ENCODE measurements at places on chromosomes 13 and 19.

DNA sequence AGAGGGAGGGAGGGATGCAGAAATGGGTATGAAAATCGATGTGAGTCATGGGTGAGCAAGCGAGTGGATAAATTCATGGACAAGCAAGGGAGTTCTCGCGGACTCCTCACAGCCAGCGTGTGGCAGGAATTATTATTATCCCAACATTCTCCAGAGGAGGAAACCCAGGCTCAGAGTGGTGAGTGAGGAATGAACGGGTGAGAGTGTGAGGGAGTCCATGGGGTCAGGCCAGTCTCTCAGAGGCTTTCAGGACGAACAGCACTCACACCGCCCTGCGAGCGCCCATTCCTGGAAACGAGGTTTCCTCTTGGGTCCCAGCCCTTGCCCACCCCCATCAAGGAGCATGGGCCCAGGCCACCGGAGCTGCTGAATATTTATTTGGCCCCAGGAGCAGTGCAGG lies 6.3 kb upstream of the DNAAF3 start:
- DNase-seq = no peak

GRCh38 chr19:751501-752341 lies 809 bp downstream of the MISP start:
- no peak for DNase-seq

DNA sequence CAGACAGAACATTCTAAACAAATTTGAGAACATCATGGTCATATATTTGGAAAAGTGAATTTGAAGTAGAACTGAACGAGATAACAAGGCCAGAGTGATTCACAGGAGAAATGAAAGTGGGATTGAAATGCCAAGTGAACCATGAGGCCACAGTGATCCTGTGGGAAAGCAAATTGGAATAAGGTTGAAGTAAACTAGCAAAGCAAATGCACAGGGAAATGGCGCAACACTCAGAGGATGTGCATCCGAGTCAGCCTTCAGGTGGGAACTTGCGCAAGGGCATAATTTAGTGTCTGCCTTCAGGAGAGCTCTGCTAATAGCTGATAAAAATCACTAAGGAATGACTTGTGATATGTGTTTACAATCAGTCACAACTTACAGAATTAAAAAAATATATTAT lies 696.6 kb downstream of the LIG4 start:
- DNase-seq = no peak

- DNase-seq = no peak
These were observed 123.1 kb upstream of the HTR2A start for GRCh38 chr13:47019977-47020376.

- no peak for DNase-seq
These were observed 25.5 kb upstream of the CCNP start for GRCh38 chr19:40251991-40252390.

- no peak for DNase-seq
These were observed 151.3 kb downstream of the CYSLTR2 start for GRCh38 chr13:48804821-48805601.

- no peak for DNase-seq
These were observed 344.6 kb downstream of the RFC3 start for GRCh38 chr13:34162544-34162933.

DNA sequence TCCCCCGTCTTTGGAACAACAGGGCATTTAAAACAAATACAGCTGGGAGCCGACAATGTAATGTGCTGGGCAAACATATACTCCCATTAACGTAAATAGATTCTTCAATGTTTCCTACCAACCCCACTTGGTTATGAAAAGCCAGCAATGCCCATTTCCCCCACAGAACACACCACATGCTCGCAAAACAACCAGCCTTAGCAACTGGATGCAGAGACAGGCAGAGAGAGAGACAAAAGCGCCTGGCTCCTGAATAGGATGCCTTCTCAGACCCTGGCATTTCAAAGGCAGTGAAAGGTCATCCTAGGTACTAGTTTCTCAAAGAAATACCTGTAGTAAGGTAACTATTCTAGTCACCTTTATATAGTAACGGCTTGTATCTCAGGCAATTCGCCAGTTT lies 462.9 kb downstream of the ITGBL1 start:
- no peak for DNase-seq

DNA sequence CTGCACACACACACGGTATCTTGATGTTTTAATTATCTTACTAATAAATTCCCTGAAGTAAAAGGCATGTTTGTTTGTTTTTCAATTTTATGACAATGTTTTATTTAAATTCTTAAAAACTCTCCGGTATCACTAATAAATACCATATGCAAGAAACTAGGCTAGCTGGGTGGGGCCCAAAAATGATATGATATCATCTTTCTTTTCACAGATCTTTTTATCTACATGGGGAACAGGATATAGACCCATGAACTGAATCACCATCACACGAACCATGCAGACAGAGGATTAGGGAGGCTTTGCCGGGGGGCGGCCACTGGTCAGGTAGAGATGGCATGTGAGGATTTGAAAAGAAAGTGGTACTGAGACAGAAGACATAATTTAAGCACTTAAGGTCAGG lies 266.4 kb downstream of the ENOX1 start:
- DNase-seq = no peak

DNA sequence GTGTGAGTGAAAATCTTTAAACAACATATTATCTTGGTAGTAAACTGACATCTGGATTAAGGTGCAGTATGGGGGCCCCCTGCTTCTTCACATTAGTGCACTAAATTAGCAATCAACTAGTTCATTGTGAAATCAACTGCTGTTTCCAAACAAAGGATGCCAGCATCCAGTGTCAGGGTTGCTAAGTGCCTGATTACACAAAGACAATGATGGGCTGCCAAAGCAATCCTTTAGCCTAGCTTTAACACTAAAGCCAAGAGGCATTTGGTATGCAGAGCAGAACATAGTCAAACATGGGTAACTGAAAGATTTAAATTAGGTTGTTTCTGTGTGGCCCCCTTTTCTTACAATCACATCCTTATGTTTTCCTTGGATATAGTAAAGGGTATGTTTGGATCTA lies 543.1 kb upstream of the SLITRK5 start:
- no peak for DNase-seq

DNA sequence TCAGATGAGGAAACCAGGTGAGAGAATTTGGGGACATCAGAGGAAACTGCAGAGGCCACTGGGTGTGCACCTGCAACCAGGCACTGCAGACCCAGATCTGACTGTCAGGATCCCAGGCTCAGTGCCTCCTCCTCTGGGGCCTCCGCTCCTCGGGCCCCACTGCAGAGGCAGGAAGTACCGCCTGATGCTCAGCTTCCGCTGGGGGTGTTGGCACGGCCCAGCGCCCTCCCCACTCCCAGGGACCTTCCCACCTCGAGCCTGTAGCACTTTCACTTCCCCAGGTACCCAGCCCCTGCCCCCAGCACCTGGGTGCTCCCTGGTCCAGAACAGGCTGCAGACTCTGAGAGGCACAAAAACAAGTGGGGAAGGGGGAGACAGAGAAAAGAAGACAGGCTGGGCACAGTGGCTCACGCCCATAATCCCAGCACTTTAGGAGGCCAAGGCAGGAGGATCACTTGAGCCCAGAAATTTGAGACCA lies 1.4 kb upstream of the CD37 start:
- peak; percentile 69 for DNase-seq

DNA sequence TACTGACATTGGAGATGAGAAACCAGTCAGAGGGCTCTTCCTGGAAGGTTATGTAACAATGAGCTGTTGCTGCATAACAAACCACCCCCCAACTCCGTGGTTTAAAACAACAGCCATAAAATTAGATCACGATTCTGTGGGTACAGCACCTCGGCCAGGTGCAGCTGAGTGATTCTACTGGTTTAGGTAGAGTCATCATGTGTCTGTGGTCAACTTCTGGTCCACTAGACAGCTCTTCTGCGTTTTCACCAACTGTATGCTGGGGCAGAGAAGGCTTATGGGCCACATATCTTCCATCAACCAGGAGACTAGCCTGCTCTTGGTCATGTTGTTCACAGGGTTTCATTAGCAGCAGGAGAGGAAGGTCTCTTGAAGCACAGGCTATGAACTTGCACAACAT lies 585.5 kb downstream of the KCTD12 start:
- DNase-seq = no peak

- DNase-seq = no peak
These were observed 136.2 kb upstream of the TSHZ3 start for GRCh38 chr19:31485472-31485871.

GRCh38 chr19:8573316-8573715 lies 3.9 kb downstream of the MYO1F start:
- no peak for DNase-seq

GRCh38 chr13:28657784-28658538 lies 969 bp upstream of the POMP start:
- DNase-seq = no peak

GRCh38 chr19:53908106-53908934 lies 758 bp upstream of the CACNG7 start:
- peak; percentile 84 for DNase-seq

DNA sequence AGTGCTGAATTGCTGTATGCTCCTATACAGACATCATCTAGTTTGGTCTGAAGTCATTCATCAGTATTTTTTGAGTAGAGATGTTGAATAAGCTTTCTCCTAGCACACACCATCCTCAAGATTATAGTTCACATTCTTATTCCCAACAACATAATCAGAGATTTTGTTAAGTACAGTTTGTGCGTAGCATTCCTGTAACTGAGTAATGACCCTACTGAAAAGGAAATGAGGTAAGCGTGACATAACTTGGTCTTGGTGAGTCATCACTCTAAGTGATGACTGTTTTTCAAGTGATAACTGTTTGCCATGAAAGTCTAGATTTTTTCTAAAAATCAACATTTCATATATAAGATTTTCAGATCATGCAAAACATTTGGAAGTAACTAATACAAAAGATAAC lies 18.5 kb upstream of the FAM216B start:
- no peak for DNase-seq

DNA sequence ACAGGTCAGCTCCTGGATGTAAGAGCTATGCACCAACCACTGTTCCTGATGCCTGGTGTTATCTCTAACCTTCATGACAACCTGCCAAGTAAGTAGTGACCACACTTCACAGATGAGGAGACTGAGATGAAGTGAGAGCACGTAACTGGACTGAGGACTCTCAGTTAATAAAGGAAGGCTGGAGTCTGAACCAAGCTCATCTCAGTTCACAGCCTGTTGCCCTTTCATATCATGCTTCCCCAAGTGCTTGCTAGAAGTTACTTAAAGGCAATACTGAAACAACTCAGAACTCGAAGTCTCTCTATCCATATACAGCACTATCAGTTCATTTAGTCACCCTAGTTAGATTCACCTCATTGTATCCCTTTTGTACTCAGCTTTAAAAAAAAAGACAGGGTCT lies 119.7 kb downstream of the ABCC4 start:
- DNase-seq = peak; percentile 45

DNA sequence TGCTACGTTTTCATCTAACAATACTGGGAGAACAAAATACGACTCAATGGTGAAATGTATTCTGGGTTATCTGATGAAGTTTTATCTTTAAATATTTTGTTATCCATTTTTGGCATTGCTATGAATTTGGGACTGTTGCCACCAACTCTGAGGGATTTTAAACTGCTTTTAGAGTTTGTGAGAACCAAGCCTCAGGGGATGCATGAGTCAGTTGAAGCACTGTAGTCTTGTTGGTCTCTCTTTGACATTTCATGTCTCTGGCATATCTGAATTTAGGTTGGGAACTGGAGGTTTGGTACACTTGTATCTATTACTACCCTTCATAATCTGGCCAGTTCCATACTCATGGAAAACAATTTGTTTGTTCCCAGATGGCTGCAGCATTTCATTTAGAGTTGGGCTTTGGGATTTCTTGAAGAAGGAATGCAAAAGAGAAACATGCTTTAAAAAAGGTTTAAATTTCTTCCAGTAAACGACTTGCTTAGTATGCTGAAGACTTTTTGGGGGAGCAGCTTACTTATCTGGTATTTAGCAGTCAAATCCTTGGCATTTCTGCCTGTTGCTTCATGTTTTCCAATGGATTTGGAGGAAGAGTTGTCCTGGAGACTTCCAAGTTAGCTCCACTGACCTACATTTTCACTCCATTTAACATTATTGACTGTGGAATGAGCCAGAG lies 28.9 kb downstream of the ARHGEF7 start:
- no peak for DNase-seq

- DNase-seq = no peak
These were observed 105.7 kb upstream of the OBI1 start for GRCh38 chr13:78764665-78765064.

- no peak for DNase-seq
These were observed 2.4 kb downstream of the MAG start for GRCh38 chr19:35294328-35294727.

DNA sequence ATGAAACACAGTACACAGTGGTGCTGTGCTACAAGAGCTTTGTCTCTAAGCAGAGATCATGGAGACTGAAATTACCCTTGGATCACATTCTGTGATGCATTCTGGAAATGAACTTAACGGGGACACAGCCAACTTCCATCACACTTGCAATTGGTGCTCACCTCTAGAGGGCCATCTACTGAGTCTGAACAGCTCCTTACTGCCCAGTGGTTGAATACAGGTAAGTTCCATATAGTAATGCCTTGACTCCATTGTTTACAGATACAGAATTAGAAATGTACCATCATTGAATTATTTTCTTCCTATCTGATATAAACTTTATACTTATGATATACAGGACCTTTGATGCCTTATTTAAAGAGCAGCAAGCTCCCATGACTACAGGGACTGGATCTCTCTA lies 686.4 kb downstream of the PCDH9 start:
- DNase-seq = no peak

- no peak for DNase-seq
These were observed 92.0 kb upstream of the SPATA13 start for GRCh38 chr13:24068472-24068871.

DNA sequence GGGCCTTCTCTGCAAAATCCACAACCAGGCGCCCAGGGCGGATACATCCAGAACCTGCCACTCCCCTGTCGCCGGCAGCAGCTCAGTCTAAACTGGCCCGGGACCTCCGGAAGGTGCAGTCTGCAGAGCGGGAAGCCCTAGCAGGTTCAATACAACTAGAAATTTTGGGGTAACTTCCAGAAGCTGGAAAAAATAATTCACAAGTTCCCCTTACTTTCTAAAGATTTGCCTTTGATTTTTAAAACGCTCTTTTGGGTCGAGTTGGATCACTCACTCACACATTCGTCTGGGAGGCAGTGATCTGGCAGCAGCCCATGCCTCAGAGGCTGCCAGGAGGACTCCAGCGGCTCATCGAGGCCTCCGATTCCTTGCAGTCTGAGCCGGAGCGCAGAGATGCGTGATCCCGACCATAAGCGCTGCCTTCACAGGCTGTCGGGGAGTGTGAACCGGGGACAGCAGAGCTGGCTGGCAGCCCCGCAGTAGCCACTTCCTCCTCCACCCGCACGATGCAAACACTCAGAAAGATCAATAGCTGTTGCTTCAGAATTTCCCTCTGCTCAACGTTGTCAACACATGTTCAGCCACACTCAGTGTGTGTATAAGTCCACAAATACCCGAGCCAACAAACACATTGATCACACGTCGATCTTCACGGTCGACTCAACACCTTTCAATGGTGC lies 35.6 kb upstream of the ZNF507 start:
- no peak for DNase-seq

- DNase-seq = peak; percentile 26
These were observed 7.9 kb upstream of the ARHGAP33 start for GRCh38 chr19:35767288-35768081.

All from GM13977 (cell line).